ENCODE measurements at places on chromosomes 4 and X.

GRCh38 chr4:149555146-149555545, 260.5 kb downstream of the IQCM start:
- DNase-seq: no peak

DNA sequence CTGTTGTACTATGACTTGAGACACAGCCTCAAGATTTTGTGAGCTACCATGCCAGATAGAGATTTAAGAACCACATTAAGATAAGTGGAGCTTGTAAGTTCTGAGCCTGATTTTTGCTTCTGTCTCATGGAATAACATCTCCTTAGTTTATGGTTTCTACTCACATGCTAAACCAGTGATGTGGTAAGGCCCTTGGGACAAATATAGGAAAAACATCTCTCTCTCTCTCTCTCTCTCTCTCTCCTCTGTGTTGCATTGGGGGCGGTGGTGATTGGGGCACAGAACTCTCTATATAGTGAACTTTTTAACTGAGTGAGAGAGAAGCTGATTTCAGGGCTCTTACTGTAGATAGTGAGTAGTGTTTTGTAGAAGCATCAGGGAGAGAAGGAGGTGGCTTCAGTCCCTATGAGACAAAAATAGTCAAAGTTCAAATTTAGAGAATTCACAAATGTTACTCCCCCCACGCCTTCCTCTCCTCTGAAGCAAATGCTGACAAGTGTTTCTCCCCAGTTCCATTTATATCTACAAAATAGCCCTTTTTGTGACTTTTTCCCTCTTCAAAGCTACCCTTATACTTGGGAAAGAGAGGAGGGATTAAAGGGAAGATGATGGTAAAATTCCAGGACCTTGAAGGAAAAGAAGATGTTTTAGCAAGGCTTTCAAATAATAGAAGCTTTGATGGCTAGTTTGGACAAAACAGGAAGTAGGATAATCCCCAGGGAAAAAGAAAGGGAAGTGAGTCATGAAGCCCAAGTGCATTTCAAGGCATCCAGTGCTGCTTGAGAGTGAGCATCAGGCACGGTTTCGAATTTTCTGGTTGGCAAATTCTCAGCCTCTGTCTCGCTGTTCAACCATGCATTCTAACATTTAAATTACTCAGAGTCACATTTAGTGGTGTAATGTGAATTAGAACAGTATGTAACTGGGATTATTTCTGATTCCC, 134.3 kb upstream of the AP1S2 start:
- no peak for DNase-seq

DNA sequence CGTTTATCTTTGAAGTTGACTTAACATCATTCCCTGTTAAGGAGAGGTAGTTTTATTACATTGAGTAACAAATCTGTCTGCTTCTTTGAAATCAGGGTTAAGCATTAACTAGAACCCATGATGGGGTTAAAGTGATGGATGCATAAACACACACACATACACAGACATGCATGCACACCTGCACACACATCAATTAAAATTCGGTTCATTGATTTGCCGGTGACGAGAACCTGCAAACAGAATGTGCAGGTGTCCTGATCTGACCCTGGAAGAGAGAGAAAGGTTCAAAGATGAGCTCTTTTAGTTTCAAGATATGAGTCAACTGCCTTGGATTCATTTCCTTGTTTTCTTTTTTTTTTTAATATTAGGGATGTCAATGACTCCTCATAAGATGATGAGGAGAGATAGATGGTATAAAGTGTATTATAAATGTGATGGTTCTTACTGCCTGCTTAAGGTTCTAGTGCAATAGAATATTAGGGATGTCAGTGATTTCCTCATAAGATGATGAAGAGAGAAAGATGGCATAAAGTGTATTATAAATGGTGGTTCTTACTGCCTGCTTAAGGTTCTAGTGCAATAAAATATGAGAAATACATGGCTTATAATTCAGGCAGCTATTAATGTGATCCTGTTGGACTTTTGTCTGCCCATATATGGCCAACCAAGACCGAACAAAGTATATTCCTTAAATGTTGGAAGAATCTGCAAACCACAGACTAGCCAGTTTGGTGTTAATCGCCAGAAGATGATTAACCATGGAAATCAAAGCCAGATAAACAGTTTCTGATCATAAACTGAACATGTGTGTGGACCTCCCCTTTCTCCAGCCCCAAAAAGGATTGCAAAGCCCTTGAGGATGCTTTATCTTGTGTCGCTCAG, 14.1 kb upstream of the CD99 start:
- DNase-seq: no peak

DNA sequence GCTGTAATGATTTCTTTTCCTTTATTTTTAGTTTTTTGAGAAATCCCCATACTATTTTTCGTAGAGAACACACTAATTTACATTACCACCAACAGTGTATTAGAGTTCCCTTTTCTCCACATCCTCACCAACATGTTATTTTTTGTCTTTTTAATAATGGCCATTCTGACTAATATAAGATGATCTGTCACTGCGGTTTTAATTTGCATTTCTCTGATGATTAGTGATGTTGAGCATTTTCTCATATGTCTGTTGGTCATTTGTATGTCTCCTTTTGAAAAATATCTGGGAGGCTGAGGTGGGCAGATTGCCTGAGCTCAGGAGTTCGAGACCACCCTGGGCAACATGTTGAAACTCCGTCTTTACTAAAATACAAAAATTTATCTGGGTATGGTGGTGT, 30.2 kb downstream of the SPINK2 start:
- no peak for DNase-seq

- DNase-seq: no peak
Observed at GRCh38 chrX:40402831-40403533, 177.8 kb upstream of the ATP6AP2 start.

DNA sequence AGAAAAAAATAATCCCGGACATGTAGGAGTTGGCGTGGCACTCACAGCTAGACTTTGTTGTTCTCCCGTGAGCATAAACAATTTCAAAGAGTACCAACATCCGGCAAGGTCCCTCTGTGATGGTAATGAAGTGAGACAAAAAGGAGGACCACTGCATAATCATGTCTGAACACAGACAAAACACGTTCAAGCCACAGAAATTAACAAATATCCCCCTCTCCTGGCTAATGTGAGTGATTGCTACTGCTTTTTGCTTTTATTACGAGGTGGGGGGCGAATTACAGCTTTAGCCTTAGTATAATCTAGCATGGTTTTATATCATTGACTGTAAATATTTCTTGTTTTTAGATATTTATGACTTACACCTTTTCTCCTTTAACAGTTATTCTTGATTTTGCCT, 118.5 kb downstream of the PLS3 start:
- no peak for DNase-seq

DNA sequence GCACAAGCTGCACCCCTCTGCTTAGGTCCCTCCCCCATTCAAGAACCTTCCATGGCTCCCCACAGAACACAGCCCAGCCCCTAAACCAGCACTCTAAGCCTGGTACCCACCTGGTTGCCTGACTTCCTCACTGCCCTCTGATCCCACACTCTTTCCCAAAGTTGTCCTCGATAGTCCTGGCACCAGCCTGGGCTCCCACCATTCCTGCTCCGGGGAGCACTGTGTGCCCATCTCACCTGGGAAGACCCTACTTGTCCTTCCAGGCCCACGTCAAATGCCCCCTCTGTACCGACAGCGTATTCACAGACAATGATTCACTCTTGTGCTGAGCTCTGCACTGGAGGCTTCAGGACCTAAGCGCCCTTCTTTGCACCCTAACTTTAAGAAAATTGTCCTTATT, 40.1 kb downstream of the ABLIM2 start:
- DNase-seq: no peak

- DNase-seq: no peak
Observed at GRCh38 chr4:173651651-173652282, 121.7 kb upstream of the HAND2 start.

- DNase-seq: no peak
Observed at GRCh38 chr4:53928825-53929224, 135.6 kb downstream of the CHIC2 start.

DNA sequence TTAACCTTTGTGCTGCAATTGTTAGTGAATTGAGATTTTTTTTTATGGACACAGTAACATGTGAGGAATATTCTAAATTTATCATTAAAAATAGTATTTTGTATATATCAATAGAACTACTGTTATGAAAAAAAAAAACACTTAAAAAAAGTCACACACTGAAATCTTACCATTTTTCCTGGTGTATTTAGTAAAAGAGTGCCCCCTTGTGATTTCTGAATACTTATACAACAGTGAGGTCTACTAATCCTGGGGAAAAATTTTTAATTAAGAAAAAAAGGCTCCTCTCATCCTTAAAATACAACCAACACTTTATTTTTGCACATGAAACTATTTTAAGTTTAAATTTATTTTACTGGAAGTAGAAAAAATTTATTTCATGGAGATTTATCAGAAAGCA, 56.4 kb upstream of the SPOCK3 start:
- no peak for DNase-seq

DNA sequence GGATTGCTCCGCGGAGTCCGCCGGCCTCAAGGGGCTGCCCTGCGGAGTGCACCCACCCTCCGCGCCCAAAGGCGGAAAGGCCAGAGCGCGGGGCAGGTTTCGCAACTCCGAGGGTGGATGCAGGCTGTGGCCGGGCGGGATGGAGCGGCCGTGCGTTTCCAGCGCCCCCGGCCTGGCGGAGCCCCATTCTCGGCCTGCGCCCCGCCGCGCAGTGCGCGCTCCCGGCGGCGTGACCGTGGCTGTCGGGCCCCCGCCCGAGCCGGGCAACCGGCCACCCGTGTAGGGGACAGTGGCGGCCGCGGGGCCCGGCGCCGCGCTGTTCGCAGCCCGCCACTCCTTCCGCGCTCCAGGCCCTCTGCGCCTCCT, 331 bp downstream of the SETD7 start:
- no peak for DNase-seq

- DNase-seq: no peak
Observed at GRCh38 chrX:129690435-129690834, 35.7 kb upstream of the APLN start.

DNA sequence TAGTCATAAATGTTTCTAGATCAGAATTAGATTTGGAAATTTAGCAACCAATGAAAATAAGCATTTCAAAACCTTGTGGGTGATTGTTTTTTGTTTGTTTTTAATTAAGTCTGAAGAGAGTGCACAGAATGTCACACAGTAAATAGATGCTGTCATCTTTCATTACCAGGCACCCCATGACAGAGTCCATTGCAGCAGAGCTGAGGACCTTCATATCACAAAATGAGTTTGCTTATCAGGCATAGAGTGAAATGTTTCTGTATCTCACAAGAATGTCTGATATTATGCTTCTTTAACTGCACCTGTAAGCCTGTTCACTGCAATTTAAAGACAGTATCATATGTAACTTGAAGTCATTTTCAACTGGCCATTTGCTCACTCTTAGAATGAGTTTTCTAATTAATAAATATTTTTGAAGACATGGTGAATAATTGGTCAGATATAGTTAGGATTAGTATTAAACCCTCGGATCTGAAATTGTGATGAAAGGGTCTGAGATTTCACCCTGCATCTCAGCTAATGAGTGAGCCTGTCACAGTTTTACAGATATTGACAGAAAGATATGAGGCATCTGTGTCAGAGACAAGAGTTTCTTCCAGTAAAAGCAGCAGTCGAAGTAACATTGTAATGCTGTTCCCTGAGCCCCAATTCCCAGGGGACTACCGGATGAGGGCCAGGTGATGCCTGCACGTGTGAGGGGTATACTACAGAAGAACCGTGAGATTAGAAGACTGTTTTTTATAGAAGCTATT, 416.4 kb downstream of the CCSER1 start:
- no peak for DNase-seq

DNA sequence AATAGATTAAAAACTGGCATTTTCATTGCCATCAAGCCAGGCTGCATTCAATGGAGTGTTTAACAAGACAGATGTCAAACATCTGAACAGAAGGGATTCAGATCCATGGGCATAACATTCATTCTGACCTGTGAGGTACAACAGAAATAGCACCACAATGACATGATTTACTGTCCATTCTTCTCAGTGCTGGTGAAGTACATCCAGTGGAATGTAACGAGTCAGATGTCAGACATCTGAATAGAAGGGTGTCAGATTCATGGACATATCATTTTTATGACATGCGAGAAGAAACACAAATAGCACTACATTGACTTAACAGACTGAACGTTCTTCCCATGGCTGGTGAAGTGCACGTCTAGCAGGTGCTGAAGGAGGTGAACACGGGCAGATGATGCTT, 186.4 kb downstream of the PPP4R3C start:
- no peak for DNase-seq

- no peak for DNase-seq
Observed at GRCh38 chrX:38881066-38881465, 79.8 kb downstream of the MID1IP1 start.

DNA sequence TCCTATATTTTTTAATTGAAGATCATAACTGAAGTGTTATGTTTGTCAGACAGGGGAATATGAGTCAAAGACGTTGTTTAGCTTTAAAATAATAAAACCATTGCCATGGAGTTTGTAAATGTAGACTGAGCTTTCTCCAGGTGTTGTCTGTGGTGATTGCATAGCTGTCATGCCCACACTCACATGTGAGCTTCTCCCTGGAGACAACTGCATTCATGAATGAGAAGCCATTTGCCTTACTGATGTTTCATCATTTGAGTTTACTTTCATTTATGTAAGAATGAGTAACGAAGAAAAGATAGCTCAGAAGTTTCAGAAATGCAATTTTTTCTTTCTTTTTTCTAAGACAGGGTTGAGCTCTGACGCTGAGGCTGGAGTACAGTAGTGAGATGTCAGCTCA, 339.1 kb downstream of the GALNTL6 start:
- no peak for DNase-seq

GRCh38 chr4:38243388-38244053, 283.3 kb downstream of the PTTG2 start:
- DNase-seq: no peak

- DNase-seq: no peak
Observed at GRCh38 chr4:17814140-17814539, 3.4 kb downstream of the NCAPG start.

GRCh38 chrX:63754136-63754859, 30.7 kb downstream of the ARHGEF9 start:
- DNase-seq: peak; percentile 4

- DNase-seq: peak; percentile 30
Observed at GRCh38 chr4:102500352-102500695, 835 bp upstream of the NFKB1 start.

DNA sequence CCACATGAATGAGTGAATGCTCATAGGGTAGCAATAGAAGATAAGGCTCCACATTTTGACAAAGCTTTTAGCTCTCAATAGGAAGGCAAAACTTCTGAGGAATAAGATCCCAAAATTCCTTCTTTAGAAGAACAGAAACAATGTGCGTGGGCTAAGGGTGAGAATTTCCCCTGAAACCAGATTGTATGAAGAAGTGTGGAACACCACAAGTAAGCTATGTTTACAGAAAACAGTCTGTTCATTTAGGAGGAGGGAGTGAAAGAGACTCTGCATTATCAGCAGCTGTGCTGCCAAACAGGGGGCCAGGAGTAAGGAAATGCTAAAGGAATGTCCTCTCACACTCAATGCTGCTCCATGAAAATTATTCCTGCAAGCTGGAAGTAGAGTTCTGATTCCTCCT, 851.6 kb downstream of the CENPC start:
- no peak for DNase-seq

Measured in activated naive CD8-positive, alpha-beta T cell treated with anti-CD3 and anti-CD28 coated beads for 36 hours (primary cell).